ENCODE measurements at places on chromosomes 1 and 21.

DNA sequence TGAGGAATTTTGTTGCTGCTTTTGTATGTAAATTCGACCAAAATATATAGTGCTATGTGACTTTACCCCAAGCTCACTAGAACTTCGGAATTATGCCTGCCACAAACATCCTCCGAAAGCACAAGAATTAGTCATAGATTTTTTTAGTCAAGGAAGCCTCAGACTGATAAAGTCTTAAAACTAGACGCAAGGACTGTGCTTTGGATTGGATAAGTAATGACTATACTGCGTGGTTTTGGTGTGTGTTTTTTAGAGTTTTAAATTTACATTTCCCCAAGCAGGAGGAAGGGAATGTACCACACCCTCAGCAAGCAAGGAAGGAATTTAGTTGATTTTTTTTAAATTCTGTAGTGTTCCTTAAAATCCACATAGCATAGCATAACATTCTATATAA, 10.3 kb downstream of the WLS start:
- no peak for DNase-seq

GRCh38 chr1:46437723-46438122, 43.6 kb downstream of the FAAH start:
- DNase-seq: no peak

GRCh38 chr1:62093261-62093660, 101.4 kb upstream of the L1TD1 start:
- no peak for DNase-seq

GRCh38 chr1:41328001-41328615, 33.1 kb upstream of the FOXO6 start:
- DNase-seq: no peak

GRCh38 chr1:22169816-22170215, 26.9 kb upstream of the WNT4 start:
- DNase-seq: no peak
